SK-N-SH treated with all-trans-retinoic acid at 6 μM for 48 hours (cell line): ENCODE measurements at places on chromosomes 7 and 10.

- no peak for ATAC-seq
These were observed 9.6 kb downstream of the KLHDC10 start for GRCh38 chr7:130079846-130080394.

GRCh38 chr7:104960741-104961448, 53.1 kb upstream of the KMT2E start:
- ATAC-seq: peak; percentile 42

DNA sequence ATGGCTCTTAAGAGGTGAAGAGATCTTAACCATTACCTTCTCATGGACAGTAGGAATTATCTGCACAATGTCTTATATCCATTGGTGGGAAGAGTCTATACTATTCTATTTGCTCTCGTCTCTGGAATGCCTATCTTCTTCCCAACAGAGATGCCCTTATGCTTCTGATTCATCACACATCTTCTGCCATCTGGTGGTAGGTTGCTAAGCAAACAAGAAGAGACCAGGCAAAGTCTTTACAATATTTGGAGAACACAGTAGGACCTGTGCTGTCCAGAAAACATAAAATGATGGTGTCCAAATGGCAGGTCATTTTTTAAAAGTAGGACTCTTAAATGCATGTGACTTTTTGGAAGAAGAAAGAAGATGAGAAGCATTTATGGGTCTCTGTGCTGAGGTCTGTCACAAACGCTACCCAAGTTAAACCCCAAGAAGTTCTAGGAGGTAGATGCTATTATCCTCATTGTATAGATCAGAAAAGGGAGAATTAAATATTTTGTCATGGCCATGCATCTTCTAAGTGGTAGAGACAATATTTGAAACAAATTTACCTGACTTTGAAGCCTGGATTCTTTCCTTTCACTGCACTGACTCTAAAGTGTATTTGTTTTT, 67.8 kb upstream of the NXPH1 start:
- no peak for ATAC-seq

DNA sequence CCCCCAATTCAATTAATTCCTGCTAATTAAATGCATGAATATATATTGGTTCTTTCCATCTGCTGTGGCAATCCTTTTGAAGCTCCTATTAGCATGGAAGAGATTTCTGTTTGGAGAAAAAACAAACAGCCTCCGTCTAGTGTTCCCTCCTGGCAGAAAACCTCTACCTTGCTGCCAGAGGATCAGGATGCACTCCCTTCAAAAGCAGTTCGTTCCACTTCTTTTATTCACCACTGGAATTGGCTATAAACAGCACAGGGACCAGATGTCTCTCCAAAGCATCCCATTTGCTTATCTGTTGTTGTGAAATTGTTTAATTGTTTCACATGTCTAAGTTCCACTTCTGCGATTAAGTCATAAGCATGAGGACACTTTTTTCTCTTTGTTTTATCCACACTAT, 77.8 kb upstream of the PTN start:
- no peak for ATAC-seq

DNA sequence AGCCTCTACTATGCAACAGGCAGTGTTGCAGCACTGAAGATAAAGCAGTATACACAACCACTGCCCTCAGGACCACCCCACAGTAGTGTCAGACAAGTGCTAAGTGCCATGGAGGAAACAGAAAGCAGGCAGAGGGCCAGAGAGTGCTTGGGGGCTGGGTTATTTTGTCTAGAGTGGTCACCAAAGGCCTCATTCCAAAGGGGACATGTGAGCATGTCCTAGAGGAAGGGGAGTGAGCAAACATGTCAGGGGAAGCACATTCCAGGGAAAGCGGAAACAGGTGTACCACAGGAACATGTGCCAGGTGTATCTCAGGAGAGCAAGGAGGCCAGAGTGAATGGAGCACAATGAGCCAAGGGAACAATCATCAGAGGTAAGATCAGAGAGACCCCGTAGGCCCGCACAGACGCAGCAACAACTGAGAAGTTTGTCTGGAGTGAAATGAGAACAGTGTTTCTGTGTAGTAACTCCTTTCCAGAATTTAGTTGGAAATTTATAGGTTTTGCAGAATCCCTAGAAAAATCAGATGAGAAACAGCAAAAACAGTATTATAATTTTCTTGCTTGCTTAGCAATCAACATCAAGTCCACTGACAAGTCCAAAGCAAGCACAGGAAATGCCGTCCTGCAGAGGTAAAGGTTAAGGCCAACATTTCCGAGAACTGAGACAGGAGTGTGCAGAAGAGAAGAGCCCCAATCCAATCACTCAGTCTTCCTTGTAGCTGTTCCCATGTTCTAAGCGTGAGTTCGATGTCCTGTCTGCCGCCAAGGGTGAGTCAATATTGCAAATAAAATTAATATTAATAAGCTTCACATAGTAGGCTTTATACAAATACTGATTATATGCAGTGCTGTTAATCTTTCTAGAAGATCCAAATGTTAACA, 67.3 kb downstream of the SGMS1 start:
- ATAC-seq: no peak

GRCh38 chr10:57628592-57629284, 639.0 kb downstream of the IPMK start:
- ATAC-seq: no peak

DNA sequence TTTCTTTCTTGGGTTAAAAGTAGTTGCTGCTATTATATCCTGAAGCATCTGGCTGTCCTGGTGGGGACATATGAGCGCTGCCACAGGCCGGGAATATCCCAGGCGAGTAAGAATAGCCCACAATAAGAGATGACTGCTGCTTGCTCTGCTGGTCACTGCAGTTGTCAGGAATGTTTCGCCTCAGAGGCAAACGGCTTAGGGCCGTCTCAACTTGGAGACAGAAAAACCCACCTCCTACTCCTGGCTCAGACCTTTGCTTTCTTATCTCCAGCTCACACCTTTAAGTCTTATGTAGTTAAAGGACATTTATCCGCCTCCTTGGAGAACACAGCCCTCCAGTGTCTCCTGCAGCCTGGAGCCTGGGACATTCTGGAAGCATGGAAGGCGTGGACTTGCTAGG, at the start of gene GJD4:
GJD4 (plus strand) TSS at position 151 of the 400 bp plus-strand sequence; CDS start at position 378, 227 bp downstream.
- ATAC-seq: no peak
